ENCODE measurements at places on chromosomes 5 and 9. TPM values are rescaled to one million over a fixed set of nuclear protein-coding genes. Genes with fewer than 3 reads are reported as not detected.

Gene SHOC1
- not detected for total RNA-seq

Gene PTGDS
- total RNA-seq: not detected

Gene RFESD
- total RNA-seq: 1.2 TPM

Gene RASGRF2
- 23.6 TPM for total RNA-seq

Gene CTXN3
- total RNA-seq: not detected

Gene FOXD4L5
- not detected for total RNA-seq

Gene SNAPC4
- total RNA-seq: 4.3 TPM

Gene TRIM14
- total RNA-seq: 13.0 TPM

Gene SEPTIN8
- total RNA-seq: 49.9 TPM

Gene QRFP
- total RNA-seq: not detected
